ENCODE measurements at places on chromosomes 2 and 18.

GRCh38 chr2:39881494-39881893, 102.4 kb upstream of the THUMPD2 start:
- no peak for DNase-seq

- DNase-seq = peak; percentile 42
Measured at GRCh38 chr2:68466361-68466777, 725 bp downstream of the FBXO48 start.

GRCh38 chr2:21294446-21294845, 170.7 kb downstream of the TDRD15 start:
- DNase-seq = no peak

- no peak for DNase-seq
Measured at GRCh38 chr18:39329496-39330275, 1764.1 kb upstream of the CELF4 start.

GRCh38 chr2:197324801-197325200, 14.2 kb upstream of the ANKRD44 start:
- no peak for DNase-seq

DNA sequence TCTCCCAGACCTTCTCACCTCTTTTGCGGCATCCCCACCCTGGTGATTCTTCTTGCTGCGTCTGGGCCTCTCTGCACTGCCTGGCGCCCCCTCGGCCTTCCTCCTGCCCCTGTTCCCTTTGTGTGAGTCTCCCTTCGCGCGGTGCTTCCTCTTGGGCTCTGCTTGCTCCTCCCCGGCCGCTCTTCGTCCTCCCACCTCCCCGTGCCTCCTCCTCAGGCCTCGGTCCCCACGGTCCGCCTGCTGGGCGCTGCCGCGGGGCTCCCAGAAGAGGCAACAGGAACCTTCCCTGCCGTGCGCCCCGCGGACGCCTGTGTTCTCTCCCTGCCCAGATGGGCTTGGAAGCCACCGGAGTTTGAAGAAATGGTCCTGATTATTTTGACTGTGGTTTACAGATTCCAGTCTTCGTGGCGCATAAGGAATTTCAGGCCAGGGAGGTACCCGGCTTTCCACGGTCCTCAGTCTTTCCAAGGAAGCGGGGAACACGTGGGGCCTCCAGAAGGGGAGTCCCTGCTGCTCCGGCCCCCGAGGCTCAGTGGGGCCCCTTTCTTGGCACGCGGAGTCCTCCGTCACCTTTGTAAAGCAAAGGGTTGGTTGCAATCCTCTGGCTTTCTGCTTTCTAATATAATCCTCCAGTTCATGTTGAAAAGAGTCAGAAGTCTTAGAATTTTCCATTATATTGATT, 13.1 kb downstream of the RNU2-63P start:
- no peak for DNase-seq

DNA sequence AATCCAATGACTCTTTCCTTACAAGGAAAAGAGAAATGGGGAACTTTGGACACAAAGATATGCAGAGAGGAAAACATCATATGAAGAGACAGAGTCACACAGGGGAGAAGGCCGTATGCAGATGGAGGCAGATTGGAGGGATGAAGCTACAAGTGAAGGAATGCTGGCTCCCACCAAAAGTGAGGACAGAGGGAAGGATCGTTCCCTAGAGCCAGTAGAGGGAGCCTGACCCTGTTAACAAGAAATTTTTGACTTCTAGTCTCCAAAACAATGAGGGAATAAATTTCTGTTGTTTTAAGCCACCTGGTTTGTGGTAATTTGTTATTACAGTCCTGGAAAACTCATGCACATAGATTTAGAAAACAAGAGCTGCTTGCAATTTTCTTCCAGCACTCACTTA, 169.3 kb downstream of the PMAIP1 start:
- DNase-seq = no peak

DNA sequence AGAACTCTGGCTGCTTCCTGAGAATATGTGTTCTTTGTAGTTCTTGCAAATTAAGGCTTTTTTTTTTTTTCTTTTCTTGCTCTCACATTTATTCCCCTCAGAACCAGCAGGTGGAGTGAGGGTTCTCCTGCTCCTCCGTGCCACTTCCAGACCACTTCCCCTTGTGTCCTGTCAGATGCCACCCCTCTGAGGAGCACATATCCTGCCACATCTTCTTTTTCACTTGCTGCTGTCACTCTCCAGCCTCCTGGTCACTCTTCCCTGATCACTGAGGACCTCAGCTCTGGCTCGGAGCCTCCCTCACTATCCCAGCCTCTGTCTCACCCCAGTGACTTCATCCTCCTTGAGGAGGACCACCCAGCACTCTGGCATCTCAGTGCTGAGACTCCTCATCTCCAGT, 100.5 kb downstream of the TACR1 start:
- DNase-seq = no peak

DNA sequence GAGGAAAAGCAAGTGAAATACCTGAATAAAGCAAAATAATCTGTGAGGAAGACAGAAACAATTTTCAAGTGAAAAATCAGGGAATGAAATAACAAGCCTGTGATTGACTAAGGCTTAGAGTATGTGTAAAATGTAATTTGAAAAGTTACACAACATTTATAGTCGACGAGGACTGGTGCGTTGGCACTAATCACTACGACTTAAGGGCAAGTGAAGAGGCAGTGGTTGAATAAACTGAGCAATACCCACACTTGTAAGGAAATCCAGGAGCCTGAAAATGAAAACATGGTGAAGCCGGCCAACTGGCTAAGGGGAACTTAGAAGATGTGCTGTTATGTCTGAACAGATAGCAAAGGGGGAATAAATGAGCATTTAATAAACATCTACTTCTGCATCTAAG, 13.4 kb downstream of the DOK1 start:
- DNase-seq = no peak

DNA sequence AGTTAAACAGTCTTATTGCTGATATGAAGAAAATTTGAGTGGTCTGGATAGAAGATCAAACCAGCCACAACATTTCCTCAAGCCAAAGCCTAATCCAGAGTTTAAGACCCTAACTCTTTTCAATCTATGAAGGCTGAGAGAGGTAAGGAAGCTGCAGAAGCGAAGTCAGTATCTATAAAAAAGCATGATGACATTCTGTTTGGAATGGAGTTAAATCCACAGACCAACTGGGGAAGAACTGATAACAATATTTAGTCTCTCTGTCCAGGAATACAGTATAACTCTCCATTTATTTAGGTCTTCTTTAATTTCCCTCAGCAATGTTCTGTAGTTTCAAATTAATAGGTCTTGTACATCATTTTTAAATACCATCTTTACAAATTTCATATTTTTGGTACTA, 16.0 kb downstream of the PIGN start:
- no peak for DNase-seq

GRCh38 chr18:32851936-32852335, 79.1 kb upstream of the KLHL14 start:
- no peak for DNase-seq

- no peak for DNase-seq
Measured at GRCh38 chr2:120257522-120257921, 4.9 kb downstream of the RALB start.

DNA sequence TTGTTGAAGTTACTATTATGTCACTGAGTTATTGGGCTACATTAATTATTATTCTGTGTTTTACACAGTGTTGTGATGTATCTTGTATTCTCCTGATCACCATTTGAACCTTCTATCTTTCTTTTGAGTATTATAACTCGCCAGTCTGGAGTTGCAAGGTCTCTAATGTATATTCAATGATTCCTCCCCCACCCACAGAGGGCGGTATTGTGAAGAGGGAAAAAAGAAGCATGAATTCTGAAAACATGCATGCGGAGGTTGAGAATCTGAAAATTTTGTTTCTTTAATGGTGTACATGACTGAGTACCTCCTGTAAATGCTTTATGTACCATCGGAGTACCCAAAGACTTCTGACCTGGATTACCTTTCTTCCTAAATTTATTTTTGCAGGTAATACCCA, 266.6 kb downstream of the NR4A2 start:
- no peak for DNase-seq

- no peak for DNase-seq
Measured at GRCh38 chr18:24068945-24069693, 54.6 kb downstream of the TTC39C start.

DNA sequence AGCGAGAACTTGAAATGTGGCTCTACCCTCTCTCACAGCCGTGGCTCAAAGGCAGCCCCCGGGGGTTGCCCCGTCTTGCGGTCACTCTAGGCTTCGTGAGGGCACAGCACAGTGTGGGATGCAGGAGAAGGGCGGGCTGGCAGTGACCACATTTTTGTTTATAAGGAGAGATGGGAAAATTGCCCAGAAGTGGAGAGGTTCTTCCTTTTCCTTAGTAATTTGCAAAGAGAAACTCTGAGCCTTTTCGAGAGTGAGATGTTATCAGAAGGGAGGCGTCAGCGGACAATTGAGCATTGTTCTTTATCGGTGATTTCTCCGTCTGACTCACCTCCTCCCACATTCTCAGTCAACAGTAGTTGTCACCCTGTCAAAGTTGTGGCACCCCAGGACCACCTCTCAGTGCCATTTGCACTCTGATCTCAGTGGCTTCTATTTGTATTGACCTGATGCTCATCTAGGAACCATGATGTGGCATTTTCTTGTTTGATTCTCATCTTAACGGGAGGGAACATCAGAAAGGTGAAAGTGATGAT, 89.6 kb downstream of the ACAA2 start:
- no peak for DNase-seq

GRCh38 chr2:28949617-28950305, 31.3 kb upstream of the TOGARAM2 start:
- DNase-seq = no peak

- DNase-seq = no peak
Measured at GRCh38 chr2:195632856-195633572, 24.0 kb upstream of the SLC39A10 start.

DNA sequence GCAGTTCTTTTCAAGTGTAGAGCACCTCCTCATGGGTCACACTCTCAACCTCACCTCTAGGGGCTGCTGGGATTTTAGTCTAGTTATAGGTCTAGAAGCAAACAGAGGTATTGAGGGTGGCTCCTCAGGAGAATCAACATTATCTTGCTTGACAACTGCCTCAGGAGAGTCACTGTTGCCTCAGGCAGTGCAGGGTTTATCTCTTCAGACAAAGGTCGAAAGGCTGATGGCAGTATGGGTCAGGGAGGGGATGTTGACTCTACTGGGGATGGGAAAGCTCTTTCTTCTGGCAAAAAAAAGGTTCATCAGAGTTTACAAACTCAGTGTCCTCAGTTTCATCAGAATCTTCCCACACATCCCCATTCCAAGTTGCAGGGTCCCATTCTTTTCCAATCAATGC, 24.0 kb downstream of the DTNA start:
- DNase-seq = no peak

GRCh38 chr2:162305901-162306300, 12.6 kb downstream of the IFIH1 start:
- no peak for DNase-seq

DNA sequence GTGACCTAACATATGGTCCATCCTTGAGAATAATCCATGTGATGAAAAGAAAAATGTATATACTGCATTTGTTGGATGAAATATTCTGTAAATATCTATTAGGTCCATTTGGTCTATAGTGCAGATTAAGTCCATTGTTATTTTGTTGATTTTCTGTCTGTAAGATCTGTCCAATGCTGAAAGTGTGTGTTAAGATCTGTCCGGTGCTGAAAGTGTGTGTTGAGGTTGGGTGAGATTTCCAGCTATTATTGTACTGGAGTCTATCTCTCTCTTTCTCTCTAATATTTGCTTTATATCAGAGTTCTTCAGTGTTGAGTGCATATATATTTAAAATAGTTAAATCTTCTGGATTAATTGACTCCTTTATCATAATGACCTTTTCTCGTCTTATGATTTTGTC, 828.8 kb upstream of the CRIM1 start:
- DNase-seq = no peak

DNA sequence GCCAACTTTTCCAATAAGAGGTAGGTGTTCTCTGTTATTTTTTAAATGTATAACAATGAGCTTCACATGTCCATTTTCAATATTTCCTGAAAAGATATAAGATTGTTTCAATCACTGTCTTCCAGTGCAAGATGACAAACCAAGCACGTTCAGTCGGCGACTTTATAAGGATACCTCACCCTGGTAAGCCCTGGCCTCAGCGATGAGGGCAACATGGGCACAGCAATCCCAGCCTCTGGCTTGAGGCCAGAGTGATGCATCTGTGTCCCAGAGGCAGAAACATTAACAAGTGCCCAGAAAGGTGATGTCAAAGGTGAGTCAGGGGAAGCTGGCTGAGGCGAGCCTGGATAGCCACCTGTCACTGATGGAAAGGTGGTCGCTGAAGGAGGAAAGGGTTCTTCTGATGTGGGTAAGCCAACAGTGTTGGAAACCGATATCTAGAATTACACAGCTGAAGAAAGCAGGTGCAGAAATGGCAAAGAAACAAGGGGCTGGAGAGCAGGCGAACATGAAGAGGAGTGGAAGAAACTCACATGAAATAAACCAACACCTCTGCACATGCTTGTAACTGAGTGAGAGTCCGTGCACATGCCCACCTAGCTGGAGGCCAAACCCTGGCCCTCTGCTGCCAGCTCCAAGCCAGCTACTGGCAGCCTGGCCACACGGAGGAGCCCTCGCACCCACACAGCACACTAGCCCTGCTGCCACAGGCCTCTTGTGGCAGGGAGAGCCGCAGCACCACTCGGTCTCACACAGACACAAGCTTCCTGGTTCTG, 65.5 kb downstream of the FBXO15 start:
- peak; percentile 25 for DNase-seq

DNA sequence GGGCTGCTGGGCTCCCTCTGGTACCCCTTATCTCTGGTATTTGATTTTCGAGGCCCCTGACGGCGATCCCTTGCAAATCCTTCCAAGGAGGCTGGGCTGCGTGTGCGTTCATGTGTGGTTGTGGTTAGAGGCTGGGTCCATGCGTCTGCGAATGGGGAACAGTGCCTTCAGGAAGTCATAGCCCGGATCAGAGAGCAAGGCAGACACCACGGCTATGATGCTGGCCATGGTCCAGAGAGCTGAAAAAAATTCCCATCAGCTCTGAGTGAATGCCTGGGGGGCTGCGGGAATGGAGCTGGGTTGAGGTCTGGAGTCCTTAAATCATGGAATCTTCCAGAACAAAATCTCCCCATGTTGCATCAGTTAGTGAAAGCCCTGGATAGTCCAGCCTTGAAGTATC, 145.5 kb downstream of the ACKR3 start:
- DNase-seq = no peak

GRCh38 chr2:221817052-221817451, 244.9 kb upstream of the EPHA4 start:
- DNase-seq = no peak

DNA sequence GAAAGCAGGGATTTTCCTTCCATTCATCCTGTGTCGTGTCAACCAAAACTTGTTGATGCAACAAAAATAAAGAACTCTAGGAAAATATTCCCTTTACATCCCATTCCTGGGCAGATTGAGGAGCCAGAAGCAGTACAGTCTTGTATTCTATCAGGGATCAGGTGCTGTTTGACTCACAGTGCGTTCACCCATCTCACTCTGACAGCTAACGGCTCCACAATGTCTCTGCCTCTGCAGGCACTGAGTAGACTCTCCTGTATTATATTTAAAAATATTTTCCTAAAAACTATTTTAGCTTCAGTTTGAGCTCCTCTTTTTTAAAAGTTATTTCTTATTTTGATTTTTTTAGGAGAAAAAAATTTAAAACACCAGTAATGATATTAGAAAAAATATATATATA, 600.6 kb upstream of the SALL3 start:
- DNase-seq = no peak

GRCh38 chr2:137800386-137800785, 163.9 kb upstream of the HNMT start:
- DNase-seq = no peak

- no peak for DNase-seq
Measured at GRCh38 chr2:162928356-162928755, 89.8 kb upstream of the KCNH7 start.

- peak; percentile 8 for DNase-seq
Measured at GRCh38 chr2:205170399-205170798, 511.9 kb upstream of the NRP2 start.

All from CD8-positive, alpha-beta T cell (primary cell).